ENCODE measurements at places on chromosomes 12 and 14.
A peak's percentile ranks its signal among the peaks of the same experiment; 100 is the strongest.

GRCh38 chr12:39572551-39572950 lies 47.1 kb downstream of the ABCD2 start:
- DNase-seq: no peak

GRCh38 chr14:53551862-53552261 lies 398.7 kb upstream of the DDHD1 start:
- no peak for DNase-seq

DNA sequence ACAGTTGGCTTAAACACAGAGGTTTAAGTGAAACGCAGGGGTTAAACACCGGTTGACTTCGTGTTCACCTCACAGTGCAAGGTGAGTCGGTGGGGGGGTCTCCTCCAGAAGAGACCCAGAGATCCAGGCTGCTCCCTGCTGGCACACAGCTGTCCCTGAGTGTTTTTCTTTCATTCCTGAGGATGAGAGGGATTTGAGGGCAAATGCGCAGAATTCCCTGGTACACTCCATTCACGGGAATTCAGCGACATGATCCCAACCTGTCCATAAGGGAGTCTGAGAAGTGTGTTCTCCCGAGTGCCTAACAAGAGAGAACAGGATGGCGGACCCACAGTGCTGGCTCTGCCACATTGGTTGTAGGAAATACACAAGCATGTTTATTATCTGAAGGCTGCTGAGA lies 107.2 kb upstream of the ESRRB start:
- DNase-seq: no peak

DNA sequence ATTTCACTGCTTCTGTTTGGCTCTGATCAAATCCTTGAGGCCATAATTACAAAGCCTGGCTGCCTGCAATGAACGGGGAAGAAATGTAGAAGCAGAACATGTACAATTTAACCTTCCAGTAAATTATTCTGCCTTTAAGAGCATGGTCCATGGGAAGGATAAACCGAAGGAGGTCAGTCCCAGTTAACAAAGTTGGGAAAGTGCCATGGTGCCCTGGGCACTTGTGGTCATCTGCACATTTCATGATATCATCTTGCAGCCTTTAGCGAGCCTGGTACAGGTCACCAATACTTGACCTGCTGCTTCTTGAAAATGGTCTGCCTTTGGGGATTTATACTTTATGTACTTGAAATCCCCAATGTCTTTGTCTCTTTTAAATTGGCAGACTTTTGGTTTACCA lies 175.9 kb upstream of the KITLG start:
- DNase-seq: no peak

DNA sequence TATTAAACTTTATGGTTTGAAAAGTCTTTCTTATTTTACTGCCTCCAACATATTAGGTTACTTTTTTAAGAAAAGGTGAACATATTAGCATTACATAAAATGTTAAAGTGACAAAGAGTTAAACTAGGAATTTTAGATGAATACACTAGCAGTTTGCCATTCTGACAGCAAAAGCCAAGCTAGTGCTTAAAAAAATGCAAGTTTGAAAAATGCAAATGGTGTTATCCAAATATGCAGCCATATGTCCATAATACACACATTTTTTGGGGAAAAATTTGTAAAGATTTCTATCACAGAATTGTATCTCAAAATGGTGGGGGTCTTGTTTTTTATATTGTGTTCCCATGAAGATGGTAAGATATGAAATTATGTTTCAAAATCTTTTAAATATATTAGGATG lies 466.1 kb downstream of the FOXG1 start:
- DNase-seq: no peak

GRCh38 chr12:100442403-100442802 lies 31.3 kb upstream of the NR1H4 start:
- DNase-seq: no peak

- no peak for DNase-seq
These were observed 86.1 kb downstream of the MGAT4C start for GRCh38 chr12:86170051-86170450.

DNA sequence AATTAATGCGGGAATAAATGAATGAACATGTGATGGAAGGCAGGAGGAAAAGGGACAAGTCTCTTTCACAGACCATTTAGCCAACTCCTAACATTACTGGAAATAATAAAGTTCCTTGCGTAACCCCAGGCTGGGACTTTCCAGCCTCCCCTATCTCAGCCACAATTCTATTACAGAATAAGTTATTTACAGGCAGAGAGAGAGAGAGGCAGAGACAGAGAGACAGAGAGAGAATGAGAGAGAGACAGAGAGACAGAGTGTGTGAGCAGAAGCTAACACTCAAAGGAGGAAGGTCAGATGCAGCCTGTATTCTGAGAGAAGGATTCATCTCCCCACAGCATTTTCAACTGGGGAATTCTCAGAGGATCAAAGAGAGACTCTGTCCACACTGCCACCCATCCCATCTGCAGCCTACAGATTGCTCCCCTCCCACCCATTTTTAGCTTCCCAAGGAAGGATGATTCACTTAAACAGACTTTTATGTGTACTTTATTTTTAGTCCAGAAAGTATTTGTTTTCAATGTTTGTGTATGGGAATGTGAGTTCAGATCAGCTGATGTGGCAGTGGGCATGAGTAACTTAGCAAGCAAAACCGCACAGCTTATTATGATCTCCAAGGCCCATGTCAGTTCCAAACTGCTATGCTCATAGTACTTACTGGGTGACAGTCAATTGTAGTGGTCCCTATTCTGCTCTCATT lies 165.7 kb downstream of the CAND1 start:
- no peak for DNase-seq

DNA sequence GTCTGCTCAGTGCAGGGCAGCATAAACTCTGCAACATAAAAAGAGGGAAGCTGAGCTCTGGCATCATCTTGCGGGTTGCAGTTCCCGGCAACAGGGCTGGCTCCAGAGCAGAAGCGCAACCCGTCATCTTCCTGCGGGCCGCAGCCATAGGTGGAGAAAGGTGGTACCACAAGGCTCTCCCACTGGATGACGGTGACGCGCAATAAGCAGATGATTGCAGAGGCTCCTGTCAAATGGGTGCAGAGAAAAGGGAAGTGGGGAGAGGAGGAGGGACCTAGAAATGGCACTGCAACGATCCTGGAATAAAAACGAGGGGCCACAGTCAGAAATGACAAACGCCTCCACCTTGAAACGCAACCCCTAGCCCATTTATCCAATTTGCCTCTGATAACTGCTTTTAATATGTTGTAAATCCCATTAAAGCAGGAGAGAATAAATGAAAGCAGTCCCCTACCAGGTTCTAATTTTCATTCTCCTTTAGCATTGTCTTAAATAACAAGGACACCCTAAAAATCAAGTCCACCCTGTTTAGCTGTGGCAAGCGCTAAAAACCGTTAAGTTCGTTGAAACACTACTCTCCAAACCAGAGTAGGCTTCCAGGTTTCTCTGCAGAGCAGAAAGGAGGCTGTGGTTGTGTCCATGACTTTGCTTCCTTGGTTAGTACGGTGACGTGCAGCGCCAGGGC lies 30.9 kb upstream of the TUBA1C start:
- DNase-seq: peak; percentile 64

- no peak for DNase-seq
These were observed 954.2 kb upstream of the FBXO33 start for GRCh38 chr14:40386433-40386832.
